ENCODE measurements at places on chromosomes 12 and 14. TPM values are rescaled to one million over a fixed set of nuclear protein-coding genes. Genes with fewer than 3 reads are reported as not detected.

- H3K4me1 ChIP-seq, result no peaks in the 10 kb centered on the region
- H3K27me3 ChIP-seq, result no peaks in the 10 kb centered on the region
- peak; percentile 48 for DNase-seq
- H3K4me3 ChIP-seq, result no peak overlapping the region
- H3K36me3 ChIP-seq, result no peaks in the 10 kb centered on the region
Observed at GRCh38 chr12:15194456-15195368, 26.5 kb downstream of the RERG start.

The PPP4R3A gene
- 73.6 TPM for total RNA-seq

DNA sequence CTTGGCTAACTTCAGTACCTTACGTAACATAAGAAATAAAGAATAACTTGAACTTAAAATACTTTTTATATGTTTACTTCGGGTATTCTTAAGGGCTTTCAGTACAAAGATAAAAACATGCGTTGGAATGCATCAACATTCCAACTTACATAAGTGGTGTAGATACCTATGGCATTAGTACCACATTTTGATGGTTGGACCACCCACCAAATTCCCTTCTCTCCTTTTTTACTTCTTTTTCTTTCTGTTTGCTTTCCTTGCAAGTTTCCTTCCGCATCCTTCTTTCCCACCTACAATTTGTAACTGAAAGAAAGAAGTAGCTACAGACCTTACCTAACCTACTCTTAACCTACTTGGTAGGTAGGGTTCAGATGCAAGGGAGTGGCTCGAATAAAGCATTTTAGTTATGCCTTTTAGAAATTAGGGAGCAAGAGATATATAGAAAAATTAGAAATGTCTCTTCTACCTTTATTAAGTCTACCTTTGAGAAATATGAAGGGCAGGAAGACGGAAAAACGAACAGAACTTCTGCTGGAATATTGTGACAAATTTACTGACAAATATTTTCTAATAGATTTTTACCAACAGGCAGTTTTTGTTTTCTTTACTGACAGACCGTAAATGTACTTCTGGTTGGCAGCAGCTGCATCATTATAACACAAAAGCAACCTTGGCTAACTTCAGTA, 2.1 kb upstream of the ARHGAP5 start:
- H3K27me3 ChIP-seq, result no peaks in the 10 kb centered on the region
- no peak overlapping the region for H3K27ac ChIP-seq
- DNase-seq, result no peak
- H3K4me3 ChIP-seq, result no peak overlapping the region
- H3K4me1 ChIP-seq, result no peaks in the 10 kb centered on the region
- no peaks in the 10 kb centered on the region for H3K36me3 ChIP-seq

DNA sequence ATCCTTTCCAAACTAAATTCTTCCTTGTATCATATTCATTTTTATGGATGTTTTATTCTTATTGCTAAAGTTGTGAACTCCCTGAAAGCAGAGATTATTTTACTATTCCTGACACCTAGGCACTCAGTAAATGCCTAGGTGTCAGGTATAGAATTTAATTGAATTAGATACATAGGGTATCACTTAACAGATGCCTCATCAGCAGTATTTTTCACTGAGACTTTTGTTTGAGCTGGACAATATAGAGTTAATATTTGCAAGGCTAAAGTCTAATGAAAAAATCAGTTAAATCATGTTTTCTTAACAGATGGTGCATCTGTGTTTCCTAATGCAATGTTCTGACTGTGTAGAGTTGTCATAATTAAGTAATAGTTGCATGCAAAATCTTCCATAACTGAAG, 182.7 kb downstream of the DERA start:
- no peaks in the 10 kb centered on the region for H3K36me3 ChIP-seq
- H3K4me1 ChIP-seq, result peaks cover 4% of the 10 kb centered on the region
- no peak overlapping the region for H3K4me3 ChIP-seq
- H3K27ac ChIP-seq, result no peak overlapping the region
- no peak for DNase-seq

The CPSF6 gene
- total RNA-seq, result 43.6 TPM

GRCh38 chr12:24821691-24822090, 127.2 kb downstream of the BCAT1 start:
- H3K27ac ChIP-seq, result no peak overlapping the region
- no peaks in the 10 kb centered on the region for H3K4me1 ChIP-seq
- DNase-seq, result no peak
- no peak overlapping the region for H3K4me3 ChIP-seq

DNA sequence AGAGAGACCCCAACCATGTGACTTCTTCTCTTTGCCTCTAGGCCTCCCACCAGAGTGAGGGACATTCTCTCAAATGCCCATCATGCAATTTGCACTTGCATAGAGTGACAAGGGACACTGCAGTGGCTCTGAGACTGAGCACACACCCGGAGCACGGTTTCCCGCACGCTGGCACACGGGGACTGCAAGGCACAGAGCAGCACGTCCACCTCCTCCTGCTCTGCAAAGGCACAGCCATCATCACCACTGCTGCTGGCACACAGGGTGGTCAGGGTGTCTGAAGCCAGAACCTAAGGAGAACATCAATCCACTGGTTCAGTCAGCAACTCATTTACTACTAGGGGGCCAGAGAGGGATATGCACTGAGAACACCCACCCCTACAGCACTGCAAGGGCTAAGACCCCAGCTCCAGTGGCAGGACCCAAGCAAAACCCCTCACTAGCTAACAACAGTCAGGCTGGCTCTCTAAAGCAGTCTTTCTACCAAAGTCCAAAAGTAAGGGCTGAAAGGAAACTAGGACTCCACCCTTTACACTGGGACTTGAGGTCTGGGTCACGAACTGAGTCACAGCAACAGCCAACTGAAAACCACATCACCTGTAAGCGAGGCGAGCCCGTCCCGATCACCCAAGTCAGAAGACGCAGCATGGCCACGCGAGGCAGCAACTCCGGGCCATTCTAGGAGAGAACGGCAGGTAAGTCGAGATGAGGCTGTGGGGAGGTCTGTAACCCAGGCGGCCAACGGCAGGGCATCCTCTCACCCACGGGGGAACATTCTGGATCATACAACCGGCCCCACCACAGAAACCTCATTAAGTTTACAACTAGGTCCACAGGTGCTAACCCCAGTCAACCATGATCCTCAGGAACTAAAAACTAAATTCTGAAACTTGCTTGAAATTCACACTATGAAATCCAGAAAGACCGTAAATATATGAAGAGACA, 37.9 kb downstream of the GCN1 start:
- no peak overlapping the region for H3K4me3 ChIP-seq
- no peaks in the 10 kb centered on the region for H3K4me1 ChIP-seq
- peaks cover 41% of the 10 kb centered on the region for H3K36me3 ChIP-seq
- no peaks in the 10 kb centered on the region for H3K27me3 ChIP-seq
- no peak for DNase-seq

The WDHD1 gene
- 7.1 TPM for total RNA-seq

DNA sequence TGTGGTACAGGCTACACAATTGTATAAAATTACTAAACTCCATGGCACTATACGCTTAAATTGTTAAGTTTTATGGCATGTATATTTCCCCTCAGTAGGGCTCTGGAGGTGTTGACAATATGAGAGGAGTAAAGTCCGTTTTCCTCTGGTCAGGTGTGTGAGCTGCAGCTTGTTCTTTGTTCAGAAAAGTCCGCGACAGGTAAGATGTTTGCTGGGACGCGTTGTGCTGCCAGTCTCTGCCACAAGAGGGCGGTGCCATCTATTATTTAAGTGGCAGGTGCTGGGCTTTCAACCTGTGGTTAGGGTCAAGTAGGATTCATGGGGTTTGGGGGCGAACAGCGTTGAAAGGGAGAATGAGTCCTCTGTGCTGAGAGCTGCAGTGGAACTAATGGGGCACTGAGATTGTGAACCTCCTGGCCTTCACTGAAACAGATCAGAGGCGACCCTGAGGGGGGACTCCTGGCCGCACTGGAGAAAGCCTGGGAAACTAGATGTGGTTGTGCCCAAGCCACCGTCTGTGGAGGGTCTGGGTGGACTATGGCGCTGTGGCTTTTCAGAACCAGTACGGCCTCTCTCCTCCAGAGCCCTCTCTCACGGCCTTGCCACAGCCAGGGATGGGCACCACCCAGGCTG, 179.0 kb downstream of the SLC15A4 start:
- no peak for DNase-seq
- H3K27ac ChIP-seq, result no peak overlapping the region
- H3K27me3 ChIP-seq, result no peaks in the 10 kb centered on the region
- no peaks in the 10 kb centered on the region for H3K36me3 ChIP-seq
- H3K4me1 ChIP-seq, result peaks cover 3% of the 10 kb centered on the region

DNA sequence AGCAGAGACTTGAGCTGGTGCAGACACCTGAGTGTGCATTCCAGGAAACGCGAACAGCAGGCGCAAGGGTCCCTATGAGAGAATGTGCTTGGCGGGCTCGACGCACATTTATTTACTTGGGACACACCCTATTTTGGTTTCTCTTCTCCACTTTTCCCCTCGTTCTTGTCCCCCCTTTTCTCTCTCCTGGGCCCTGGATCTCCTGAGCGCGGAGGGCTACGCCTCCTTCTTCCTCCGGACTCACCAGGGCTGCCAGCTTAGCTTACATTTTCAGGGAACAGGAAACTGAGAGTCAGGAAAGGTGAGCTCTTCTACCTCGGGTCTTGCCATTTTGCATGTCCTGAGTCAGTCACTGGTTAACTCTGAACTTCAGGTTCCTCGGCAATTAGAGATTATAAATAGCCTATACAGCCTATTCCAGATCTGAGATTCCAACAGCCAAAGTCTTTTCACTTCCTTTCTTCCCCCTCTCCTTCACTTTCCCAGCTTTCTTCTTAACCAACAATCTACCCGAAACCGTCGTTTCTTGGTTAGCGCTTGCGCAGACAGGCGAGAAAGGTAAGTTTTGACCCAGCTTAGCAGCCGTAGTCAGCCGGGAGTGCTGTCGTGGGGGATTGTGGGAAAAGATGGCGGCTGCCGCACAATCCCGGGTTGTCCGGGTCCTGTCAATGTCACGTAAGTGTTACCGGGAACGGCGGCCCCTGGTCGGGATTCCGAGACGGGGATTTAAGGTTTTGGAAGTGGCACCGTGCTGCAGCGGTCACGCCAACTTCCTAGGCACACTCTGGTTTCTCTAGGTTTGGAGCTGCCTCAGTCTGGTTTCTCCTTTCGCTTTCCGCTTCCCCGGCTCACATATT, at the start of the genes AKAP3 and NDUFA9:
TSS of gene AKAP3 (minus strand) at position 551 of the 857 bp plus-strand sequence. CDS start 10,855 bp downstream, outside the sequence.
TSS of gene NDUFA9 (plus strand) at position 614 of the 857 bp plus-strand sequence. CDS start at position 627, 13 bp downstream.
- H3K27ac ChIP-seq, result peak within 1 kb of the TSS; percentile 83
- H3K36me3 ChIP-seq, result no peaks in the 10 kb centered on the region
- peak; percentile 89 for DNase-seq

The KIF26A gene
- total RNA-seq, result 11.4 TPM

The PLEKHD1 gene
- not detected for total RNA-seq
